ENCODE measurements at places on chromosomes 1 and 21.

DNA sequence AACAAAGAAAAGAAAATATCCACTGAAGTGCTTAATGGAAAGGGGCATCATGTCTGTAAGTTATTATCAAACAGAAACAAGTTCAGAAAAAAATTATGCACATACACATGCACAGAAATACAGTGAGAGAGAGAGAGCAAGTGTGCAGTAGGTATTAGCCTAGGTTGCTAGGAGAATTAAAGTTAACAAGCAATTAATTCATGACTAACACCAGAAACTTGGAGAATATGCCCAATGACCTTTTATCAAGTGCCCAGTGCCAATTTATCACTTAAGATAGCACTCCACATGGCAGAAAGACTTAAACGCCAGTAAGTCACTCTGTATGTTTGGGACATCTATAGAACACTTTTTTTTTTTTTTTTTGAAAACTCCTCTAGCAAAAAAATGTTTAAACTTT is 56.2 kb upstream of the SLC16A1 start:
- no peak for DNase-seq

DNA sequence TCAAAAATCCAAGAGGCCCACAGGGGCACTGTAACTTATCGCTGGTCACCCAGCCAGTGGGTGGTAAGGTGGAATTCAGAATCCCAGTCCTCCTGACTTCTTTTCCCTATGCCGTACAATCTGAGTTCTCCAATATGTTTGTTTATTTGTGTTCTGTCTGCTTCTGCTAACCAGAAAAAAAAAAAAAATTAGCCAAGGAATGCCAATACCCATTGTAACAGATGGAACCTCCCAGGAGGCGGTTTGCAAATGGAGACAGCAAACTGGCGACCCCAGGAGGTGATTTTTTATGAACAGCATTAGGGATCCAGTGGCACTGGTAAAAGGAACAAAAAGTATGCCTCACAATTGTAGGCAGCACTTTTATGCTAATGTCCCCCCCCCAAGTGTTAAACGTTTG is 189.0 kb upstream of the FGGY start:
- no peak for DNase-seq

DNA sequence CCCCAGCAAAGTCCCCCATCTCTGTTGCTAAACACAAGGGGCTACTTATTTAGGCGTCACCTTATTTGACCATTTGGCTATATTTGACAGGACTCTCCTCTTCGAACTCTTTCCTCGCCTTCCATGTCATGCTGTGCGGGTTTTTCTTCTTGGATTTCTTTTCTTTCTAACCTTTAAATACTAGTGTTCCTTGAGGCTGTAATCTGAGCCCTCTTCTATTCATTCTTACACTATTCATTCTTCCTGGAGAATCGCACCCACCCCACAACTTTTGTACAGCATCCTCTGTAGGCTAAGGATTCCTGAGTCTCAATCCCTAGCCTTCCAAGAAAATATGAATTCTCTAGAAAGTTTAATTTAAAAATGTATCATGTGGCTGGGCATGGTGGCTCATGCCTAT is 61.7 kb upstream of the C1orf115 start:
- DNase-seq, result no peak

DNA sequence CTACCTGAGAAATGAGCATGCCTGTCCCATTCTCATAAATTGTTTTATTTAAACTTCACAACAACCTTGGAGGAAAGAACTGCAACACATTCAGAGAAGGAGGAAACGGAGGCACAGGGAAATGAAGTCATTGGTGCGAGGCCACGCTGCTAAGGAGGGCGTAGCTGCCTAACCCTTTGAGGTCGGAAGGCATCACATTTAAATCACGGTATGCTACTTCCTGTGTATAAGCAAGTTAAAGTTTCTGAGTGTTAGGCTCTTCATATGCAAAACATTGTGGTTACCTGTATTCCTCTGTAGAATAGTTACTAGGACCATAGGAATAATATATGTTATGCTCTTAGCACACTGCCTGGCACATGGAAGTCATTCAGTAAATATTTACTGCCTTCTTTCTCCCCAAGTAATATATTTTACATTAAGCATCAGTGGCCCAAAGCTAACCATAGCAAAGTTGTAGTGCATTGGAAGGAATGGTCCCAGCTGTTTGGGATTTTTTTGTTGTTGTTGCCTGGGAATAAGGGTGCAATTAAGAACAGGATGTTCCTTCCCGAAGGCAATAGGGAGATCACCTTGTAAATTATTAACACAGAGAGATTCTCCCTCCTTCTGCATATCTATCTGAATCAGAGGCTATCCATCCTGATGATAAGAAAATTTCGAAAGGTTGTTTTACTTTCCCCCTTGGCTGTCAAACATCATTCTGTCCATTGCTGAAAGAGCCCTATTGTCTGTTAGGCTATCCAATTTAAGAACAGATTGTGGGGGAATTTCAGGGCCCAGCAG is 192.2 kb upstream of the C8B start:
- no peak for DNase-seq

GRCh38 chr21:29429218-29429617 is 130.5 kb downstream of the BACH1 start:
- DNase-seq, result no peak

- no peak for DNase-seq
These were observed 232.8 kb downstream of the SDCCAG8 start for GRCh38 chr1:243488459-243489157.

- DNase-seq, result no peak
These were observed 928 bp downstream of the TLCD4 start for GRCh38 chr1:95118067-95118499.

GRCh38 chr1:156641761-156642264 is at the start of gene BCAN:
Gene BCAN (plus strand): TSS chr1:156642117. CDS start chr1:156646055, 3,938 bp downstream.
- DNase-seq, result peak; percentile 66

GRCh38 chr21:15592271-15592860 is 137.4 kb upstream of the USP25 start:
- DNase-seq, result no peak

All from caudate nucleus (tissue), 63 donors.